ENCODE measurements at places on chromosomes 4 and X. TPM values are rescaled to one million over a fixed set of nuclear protein-coding genes. Genes with fewer than 3 reads are reported as not detected.

DNA sequence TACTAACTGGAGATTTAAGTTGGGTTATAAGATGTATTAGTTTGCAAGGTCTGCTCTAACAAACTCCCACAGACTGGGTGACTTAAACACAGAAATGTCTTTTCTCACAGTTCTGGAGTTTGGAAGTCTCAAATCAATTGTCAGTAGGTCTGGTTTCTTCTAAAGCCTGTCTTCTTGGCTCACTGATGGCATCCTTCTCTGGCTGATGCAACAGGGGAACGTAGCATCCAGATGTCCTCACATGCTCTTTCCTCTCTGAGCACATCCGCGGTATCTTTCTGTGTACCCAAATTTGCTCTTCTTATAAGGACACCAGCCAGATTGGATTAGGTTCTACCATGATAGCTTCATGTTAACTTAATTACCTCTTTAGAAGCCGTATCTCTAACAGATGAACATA lies 63.2 kb upstream of the BMP3 start:
- H3K27ac ChIP-seq = no peak overlapping the region
- no peak overlapping the region for H3K4me3 ChIP-seq
- no peaks in the 10 kb centered on the region for H3K36me3 ChIP-seq
- no peaks in the 10 kb centered on the region for H3K27me3 ChIP-seq
- H3K4me1 ChIP-seq = no peaks in the 10 kb centered on the region

CACNA1F gene
- under 0.01 TPM for polyA plus RNA-seq

- H3K4me3 ChIP-seq = peak overlapping the region; percentile 51
- no peaks in the 10 kb centered on the region for H3K27me3 ChIP-seq
- DNase-seq = peak; percentile 86
- H3K4me1 ChIP-seq = peaks cover 13% of the 10 kb centered on the region
- H3K36me3 ChIP-seq = no peaks in the 10 kb centered on the region
- H3K27ac ChIP-seq = peak overlapping the region; percentile 85
Observed at GRCh38 chrX:20267931-20268701, 1.4 kb upstream of the RPS6KA3 start.

RHOXF2 gene
- polyA plus RNA-seq = not detected

MTTP gene
- not detected for polyA plus RNA-seq

- H3K27me3 ChIP-seq = no peaks in the 10 kb centered on the region
- no peaks in the 10 kb centered on the region for H3K36me3 ChIP-seq
- H3K4me3 ChIP-seq = no peak overlapping the region
- no peaks in the 10 kb centered on the region for H3K4me1 ChIP-seq
- DNase-seq = no peak
Observed at GRCh38 chr4:106258145-106259045, 57.6 kb downstream of the TBCK start.

LGI2 gene
- polyA plus RNA-seq = not detected

GRCh38 chr4:59126159-59126558 lies 2016.0 kb upstream of the IGFBP7 start:
- no peak for DNase-seq
- H3K27me3 ChIP-seq = no peaks in the 10 kb centered on the region
- H3K27ac ChIP-seq = no peak overlapping the region
- no peaks in the 10 kb centered on the region for H3K36me3 ChIP-seq
- no peaks in the 10 kb centered on the region for H3K4me1 ChIP-seq

DNA sequence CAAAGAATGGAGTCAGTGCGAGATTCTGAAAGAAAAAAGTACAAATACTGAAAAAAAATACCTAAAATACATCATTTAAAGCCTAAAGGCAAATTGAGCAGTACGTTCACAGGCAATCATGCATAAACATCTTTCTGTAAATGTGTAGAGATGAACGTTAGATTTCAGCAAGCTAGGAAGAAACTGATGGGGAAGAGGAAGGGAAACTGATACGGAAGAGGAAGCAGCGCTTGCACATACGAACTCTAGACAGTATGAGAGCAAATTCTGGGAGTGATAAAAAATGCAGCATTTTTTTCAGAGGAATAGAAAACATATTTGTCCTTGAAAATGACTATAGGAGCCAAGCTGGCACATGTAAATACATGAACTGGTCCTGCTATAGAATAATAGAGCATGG lies 9.4 kb downstream of the ANKRD50 start:
- no peak overlapping the region for H3K27ac ChIP-seq
- no peak for DNase-seq
- no peak overlapping the region for H3K4me3 ChIP-seq
- H3K4me1 ChIP-seq = no peaks in the 10 kb centered on the region
- no peaks in the 10 kb centered on the region for H3K36me3 ChIP-seq
- H3K27me3 ChIP-seq = no peaks in the 10 kb centered on the region

DNA sequence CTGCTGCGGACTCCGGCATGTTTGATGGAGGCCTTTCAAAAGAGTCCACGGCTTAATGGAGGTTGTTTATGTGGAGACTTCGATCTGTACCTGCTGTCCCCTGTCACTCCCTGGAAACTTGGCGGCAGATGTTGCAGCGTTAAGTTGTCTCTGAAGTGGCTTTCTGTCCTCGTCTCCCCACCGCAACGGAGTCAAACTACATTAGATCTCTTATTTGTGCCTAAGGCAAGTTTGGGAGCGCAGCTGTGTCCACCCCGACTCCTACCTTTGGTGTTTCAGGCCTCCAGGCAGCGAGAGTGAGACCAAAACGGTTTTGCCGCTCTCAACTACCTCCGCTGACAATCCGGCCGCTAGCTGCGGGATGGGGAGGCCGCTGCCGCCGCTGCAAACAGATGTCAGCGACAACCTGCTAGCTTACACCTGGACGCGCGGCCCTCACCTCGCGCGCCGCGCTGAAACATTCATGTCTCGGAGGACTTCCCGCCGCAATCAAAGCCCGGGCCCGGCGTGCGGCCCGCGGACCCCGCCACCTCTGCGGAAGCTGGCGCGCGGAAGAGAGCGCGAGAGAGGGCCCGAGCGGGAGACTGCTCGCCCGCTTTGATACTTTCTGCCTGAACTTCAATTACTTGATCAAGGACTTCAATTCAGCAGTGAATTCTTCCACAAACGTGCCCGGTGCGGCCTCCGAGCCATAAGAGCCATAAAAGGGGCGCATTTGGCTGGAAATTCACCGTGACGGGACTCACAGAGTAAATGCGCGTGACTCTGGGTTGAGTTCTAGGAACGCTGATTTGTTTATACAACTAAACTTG lies 108.4 kb downstream of the ANTXR2 start:
- no peaks in the 10 kb centered on the region for H3K4me1 ChIP-seq
- peak; percentile 59 for DNase-seq
- no peaks in the 10 kb centered on the region for H3K27me3 ChIP-seq
- H3K36me3 ChIP-seq = peaks cover 12% of the 10 kb centered on the region
- peak overlapping the region; percentile 57 for H3K27ac ChIP-seq

Measured in sigmoid colon (tissue), 7 donors.